Neural crest cell (in vitro differentiated cells): ENCODE measurements at places on chromosomes 1 and 21. TPM values are rescaled to one million over a fixed set of nuclear protein-coding genes. Genes with fewer than 3 reads are reported as not detected.

- DNase-seq, result no peak
Measured at GRCh38 chr1:26293911-26294463, 12.4 kb downstream of the UBXN11 start.

GRCh38 chr1:159925719-159926078, 392 bp upstream of the TAGLN2 start:
- DNase-seq, result no peak

GRCh38 chr21:26614251-26614650, 41.2 kb upstream of the CYYR1 start:
- DNase-seq, result no peak

DNA sequence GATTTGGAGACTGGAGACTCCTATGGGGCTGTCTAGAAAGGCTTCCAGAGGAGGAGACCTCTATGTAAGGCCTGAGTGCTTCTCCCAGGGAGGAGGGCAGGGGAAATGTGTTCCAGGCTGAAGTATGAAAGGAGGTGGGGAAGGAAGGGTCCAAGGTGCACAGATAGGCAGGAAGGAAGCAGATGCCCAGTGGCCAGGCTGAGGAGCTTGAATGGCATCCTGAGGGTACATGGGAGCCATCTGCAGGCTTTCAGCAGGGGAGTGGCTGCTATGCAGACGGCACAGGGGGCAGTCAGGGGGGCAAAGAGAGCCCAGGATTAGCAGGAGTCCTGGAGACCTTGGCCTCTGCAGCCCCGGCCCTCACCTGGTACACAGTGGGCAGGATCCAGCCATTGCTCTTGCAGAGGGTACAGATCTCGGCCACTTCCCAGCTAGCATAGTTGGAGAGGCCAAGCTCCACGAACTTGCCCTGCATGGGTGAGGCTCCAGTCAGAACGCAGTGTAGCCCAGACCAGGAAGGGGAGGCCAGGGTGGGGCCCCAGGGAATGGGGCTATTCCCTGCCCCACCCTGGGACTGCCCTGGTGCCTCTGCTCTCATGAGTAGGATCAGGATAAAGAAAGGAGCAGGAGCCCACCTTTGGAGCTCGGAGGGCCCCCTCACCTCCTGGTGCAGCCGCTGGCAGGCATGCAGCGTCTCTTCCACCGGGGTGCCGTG, 4.0 kb downstream of the AKR7A2 start:
- no peak for DNase-seq

DNA sequence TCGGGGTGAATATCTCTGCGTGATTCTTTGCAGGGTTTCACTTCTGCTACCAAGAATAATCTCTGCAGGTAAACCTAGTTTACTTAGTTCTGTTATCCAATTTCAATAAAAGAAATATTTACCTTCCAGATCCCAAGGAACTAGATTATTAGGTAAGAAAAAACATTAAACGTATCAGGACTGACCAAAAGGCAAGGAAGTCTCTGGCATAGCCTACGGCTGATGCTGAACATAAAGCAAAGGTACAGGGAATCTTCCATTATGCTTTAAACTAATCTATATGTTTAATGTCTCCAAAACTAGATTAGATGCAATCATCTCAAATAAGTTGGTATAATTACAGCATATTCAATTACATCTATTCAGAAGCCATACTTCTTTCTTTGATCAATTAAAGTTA, 168.9 kb downstream of the KCNK2 start:
- no peak for DNase-seq

- DNase-seq, result no peak
Measured at GRCh38 chr1:59670662-59671061, 144.1 kb upstream of the HOOK1 start.

GRCh38 chr1:24621121-24621520, 22.0 kb upstream of the SRRM1 start:
- DNase-seq, result no peak

DNA sequence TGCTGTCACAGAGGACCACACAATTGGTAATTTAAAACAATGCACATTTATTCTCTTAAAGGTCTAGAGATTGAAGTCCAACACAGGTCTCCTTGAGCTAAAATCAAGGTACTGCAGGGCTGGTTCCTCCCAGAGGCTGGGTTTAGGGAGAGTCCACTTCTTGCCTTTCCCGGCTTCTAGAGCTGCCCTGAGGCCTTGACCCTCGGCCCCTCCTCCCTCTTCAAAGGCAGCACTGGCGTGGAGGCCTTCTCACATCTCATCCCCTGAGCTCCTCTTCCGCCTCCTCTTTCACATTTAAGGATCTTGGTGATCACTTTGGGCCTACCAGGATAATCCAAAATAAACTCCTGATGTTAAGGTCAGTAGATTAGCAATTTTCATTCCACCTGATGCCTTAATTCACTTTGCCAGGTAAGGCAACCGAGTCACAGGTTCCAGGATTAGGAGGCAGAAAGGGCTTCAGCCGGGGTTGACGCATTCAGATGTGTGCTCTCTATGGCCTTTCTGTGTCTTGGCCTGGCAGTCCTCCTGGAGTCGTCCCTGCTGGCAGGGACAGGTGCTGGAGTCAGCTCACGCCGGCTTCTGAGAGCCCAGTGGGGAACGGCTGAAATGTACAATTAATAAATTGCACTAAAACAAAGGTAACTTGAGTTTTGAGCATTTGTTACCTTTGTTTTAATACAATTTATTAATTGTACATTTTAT, 61.2 kb upstream of the ABCG1 start:
- DNase-seq, result no peak

- no peak for DNase-seq
Measured at GRCh38 chr1:235996048-235996785, 68.7 kb downstream of the NID1 start.

IFT25 gene
- total RNA-seq, result 41.0 and 41.1 TPM in 2 replicates

KLHDC8A gene
- 46.6 and 46.7 TPM in 2 replicates for total RNA-seq
